Germinal center (tissue), 1 donor: ENCODE measurements at places on chromosomes 3 and 15.
A peak's percentile ranks its signal among the peaks of the same experiment; 100 is the strongest.

DNA sequence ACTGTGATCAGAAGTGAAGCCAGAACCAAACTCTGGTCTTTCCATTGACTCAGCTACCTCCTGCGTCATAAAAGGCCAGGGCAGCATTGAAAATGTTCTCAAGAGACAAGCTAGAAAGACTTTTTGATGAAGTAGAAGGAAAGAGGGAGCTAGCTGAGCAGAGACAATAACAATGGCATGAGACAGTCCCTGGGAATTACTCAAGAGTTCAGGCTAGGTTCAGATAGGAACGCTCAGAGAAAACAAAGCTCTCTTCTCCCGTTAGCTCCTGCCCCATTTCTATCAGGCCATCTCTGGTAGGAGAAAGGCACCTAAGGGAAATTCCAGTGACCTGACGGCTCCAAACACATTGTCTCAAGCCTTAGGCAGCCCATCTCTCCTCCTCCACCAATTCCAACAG lies 7.0 kb upstream of the OXTR start:
- no peak for DNase-seq

DNA sequence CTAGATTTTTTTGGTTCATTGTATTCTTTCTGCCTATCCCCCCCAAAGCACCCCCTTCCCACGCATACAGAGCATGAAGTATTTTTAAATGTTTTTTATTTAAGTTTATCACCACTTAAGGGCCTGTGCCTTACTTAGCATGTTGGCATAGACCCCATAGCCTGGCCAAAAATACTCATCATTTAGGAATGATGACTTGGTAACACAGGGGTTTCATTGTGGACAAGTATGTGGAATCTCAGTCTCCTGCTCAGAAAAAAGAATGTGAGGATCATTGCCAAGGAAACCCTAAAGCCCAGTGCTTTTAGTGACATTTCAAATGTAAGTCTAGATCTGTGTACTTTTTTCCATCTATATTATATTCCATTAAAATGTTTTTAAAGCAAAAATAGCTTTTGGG lies 146.3 kb downstream of the ALCAM start:
- DNase-seq, result no peak

GRCh38 chr3:177426878-177427495 lies 229.7 kb upstream of the TBL1XR1 start:
- DNase-seq, result peak; percentile 43

DNA sequence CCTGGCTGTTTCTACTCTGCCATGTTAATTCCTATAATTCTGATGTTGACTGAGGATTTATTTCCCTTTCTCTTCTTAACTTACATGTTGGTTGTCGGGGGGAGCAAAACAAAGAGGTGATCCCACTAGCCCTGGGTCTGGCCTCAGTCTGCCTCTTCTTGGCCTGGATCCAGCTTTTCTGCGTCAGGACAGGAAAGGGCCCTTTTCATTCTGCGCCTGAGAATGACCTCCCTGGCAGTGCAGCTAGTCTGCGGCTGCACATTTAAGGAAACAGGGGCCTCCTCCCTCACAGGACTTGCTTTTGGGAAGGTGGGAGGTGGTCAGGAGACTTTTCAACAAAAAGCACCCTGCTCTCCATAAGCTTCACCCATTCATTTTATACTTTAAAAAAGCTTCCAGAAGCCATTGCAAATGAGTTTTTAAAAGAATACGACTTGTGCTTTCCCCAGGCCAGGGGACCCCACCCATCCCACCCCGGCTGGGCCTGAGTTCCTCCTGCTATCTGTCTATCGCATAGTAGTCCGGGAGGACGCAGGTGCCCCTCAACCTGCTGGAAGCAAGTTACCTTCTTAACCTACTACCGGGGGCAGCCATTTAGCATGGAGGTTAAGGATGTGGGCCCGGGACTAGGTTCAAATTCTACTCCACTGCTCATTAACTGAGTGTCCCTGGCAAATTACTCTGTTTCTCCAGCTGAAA lies 21.3 kb upstream of the EHD4 start:
- no peak for DNase-seq

GRCh38 chr15:59180945-59181600 lies 25.6 kb upstream of the LDHAL6B start:
- DNase-seq, result no peak

- DNase-seq, result peak; percentile 57
Observed at GRCh38 chr3:101898752-101899169, 49.4 kb downstream of the NFKBIZ start.

DNA sequence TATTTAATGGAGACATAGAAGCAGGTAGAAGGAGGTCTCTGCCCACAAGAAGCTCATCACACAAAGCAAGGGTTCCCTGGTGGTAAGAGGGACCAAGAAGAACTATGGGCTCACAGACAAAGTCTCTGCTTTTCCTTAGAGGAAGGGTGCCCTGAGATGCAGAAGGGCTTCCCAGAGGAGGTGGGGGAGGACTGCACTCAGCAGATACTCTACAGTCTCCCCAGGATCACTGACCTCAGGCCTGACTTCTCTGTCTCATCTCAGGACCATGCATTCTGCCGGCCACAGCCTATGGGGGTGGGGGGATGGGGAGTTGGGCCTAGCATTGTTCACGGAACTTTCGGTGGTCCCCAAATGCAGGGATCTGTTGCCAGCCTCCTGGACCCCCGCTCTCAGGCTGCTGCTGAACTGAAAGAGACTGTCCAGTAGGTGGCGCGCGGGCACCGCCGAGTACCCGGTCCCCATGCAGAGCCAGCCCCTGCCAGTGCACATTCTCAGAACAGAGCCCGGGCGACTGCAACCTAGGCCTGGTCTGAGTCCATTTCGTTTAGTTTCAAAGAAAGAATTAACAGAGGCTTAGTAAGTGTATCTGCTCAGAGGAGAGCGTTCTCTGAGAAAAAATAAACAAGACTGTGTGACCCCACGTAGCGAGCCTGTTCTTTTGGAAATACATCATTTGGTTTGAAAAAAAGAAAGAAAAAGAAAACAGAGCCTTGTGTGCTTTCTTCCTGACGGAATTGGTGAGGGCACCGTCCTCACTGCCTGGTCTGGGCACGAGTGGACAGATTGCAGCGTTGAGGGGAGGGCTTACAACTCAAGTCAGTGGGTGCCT lies 74.1 kb downstream of the LRTM1 start:
- peak; percentile 77 for DNase-seq

- no peak for DNase-seq
Observed at GRCh38 chr3:111861391-111861790, 2.3 kb downstream of the PHLDB2 start.

DNA sequence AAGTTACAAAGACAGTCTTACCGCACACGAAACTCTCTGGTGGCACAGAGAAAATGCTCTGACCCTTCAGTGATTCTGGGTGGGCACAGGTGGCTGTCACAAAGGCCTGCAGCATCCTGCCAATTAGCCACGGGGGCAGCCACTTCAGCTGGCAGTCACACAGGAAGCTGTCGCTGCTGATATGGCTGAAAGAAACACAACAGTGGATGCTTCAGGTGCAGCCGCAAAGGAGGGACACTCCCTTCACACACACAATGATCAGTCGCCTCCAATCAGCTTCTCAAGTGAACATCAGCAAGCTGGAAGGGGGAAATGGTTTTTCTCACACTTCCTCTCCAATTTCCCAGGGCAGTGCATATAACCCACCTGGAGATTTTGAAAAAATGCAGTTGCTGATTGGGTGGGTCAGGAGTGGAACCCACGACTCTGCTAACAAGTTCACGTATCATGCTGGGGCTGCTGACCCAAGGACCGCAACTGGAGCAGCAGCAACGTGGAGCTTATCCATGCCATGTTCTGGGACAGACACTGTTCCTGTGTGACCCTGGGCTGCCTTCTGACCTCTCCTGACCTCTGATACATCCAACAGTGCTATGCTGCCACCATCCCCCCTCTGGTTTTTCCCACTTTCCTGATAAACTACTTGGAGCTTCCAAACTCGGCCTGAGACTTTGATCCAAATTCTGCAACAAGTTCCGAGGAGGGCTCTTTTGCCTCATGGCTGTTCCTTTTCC lies 106.6 kb downstream of the LRIG1 start:
- DNase-seq, result peak; percentile 68

GRCh38 chr3:151199554-151200438 lies 3.2 kb downstream of the GPR171 start:
- no peak for DNase-seq

DNA sequence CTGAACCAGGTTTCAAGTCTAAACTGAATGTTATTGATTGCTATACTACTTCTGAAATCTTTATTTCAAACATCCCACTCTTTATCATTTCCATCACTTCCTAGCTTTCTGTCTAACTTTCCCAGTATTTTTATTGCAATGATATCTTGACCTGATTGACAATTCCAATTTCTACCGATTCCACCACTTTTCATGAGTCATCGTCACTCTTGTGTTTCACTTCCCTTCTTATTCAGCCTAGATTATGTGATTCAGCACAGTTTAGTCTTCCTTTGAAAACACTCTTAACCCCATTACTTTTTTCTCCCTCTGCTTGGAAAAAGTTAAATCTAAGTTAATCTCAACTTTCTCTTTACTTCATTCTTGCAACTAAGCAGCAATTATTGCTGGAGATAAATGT lies 62.6 kb downstream of the SLC7A14 start:
- DNase-seq, result no peak

- DNase-seq, result no peak
Observed at GRCh38 chr15:60528530-60528929, 49.6 kb upstream of the ICE2 start.

GRCh38 chr3:143648218-143648617 lies 200.1 kb downstream of the SLC9A9 start:
- DNase-seq, result no peak

DNA sequence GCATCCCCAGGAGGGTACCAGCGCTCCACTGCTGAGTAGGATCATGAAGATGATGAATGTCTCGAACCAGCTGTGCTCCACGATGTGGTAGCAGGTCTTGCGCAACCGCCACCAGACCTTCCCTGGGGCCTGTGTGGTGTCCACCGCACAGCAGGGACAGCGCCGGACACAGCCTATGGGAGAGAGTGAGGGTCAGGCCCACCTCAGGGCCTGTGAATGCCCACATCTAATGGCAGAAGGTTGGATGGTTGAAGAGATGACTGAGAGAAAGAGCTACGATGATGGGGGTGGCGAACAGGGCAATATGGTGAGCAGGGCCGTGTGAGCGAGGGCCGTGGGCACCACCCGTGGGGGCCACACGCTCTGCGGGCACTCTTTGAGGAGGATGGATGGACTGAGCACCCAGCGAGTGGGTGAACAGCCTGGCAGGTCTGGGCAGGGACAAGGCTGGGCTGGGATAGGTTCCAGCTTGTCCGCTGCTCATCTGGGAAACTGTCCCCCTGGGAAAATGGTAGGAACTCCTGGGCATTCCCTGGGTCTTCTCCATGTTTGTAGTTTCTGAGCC lies 74.1 kb downstream of the SCN5A start:
- DNase-seq, result no peak

- no peak for DNase-seq
Observed at GRCh38 chr3:159788291-159788690, 200.3 kb upstream of the IL12A start.

- DNase-seq, result no peak
Observed at GRCh38 chr3:95350049-95350448, 1287.2 kb downstream of the NSUN3 start.

GRCh38 chr3:53758846-53759245 lies 87.4 kb downstream of the CHDH start:
- no peak for DNase-seq

DNA sequence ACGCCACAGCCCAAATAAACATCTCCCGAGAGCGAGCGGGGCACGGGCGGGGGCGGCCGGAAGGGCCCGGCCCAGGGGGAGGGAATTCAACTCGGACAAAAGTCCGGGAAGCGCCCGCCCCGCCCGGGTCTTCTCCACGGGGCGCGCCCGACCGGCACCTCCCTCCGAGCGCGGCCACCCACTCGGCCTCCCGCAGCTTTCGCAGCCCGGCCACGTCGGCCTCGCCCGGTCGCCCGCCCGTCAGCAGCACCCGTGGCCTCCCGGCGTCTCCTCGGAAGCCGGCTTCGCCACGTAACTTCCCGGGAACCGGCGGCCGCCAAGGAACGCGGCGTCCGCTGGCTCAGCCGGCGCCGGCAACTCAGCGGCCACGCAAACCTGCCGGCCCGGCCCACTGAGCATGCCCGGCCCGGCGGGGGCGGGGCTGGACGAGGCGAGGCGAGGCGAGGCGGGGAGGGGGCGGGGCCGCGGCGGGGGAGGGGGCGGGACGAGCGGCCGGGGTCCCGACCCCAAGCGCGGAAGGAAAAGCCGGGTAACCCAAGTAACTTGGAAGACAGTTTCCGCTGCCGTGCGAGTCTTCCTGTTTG lies at the start of gene TJP1:
Gene TJP1 (minus strand): TSS at position 369 of the 584 bp plus-strand sequence. CDS start 440 bp downstream, outside the sequence.
- DNase-seq, result peak; percentile 13

GRCh38 chr3:177491296-177492032 lies 294.2 kb upstream of the TBL1XR1 start:
- no peak for DNase-seq

- DNase-seq, result no peak
Observed at GRCh38 chr3:10549617-10550230, 44.3 kb upstream of the ATP2B2 start.

DNA sequence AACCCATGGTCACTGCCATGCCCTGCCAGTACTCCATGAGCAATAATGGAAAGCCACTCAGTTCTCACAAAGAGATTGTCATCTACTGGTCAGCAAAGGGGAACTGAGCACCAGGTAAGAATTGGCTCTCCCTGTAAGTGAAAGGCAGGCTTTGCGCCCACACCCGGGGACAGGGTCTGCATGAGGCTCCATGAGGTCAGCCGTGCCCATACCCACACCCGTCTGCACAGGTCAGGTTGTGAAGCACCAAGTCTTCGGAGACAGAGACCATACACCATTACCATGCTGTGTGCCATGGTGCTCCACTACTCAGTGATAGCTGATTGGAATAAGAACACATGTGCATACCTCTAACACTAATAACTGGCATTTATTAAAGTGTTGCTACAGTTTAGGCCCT lies 322.9 kb downstream of the EPHB1 start:
- DNase-seq, result no peak

GRCh38 chr15:50265620-50266019 lies at the start of gene HDC:
Gene HDC (minus strand): TSS chr15:50265726. CDS start chr15:50265623, 103 bp downstream.
- no peak for DNase-seq

DNA sequence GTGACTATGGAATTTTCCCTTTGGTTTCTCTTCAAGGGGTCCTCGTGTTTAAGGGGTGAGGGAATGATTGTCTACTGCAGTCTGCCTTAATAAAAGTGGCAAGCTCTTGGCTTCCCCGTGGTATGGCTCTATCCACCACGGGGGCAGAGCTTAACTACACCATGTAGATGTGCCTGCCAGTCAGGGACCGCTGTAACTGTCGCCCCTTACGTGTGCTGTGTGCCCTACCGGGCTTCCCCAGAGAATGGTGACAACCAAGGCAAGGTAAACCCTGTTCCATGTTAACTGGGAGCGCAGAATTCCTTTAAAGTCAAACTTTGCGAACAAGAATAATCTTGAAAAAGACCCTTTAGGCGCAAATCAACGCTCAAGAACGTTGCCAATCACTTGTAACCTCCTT lies 966 bp upstream of the C3orf80 start:
- DNase-seq, result peak; percentile 10

GRCh38 chr3:126924458-126924857 lies 58.5 kb upstream of the PLXNA1 start:
- no peak for DNase-seq

GRCh38 chr3:195752546-195753331 lies 32.0 kb downstream of the MUC20 start:
- no peak for DNase-seq

DNA sequence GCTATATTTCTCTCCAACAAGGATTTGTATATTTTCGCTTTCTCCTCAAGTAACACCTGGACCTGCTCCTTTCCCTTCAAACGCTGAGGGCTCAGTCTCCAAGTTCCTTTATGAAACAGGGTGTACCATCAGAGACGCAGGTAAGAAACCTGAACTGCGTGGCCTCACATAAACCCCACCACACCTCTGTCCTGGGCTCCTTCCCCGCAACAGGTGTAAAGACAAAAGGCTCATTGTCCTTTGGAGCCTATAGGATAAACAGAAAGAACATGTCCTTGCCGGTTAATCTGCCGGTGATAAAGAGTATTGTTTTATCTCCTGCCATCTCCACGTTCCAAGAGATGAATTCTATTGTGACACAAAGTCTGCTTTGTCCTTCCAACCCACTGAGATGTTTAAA lies 111.8 kb upstream of the ADAMTS9 start:
- DNase-seq, result no peak
